ENCODE measurements at places on chromosomes 6 and 20. TPM values are rescaled to one million over a fixed set of nuclear protein-coding genes. Genes with fewer than 3 reads are reported as not detected.

The GJA10 gene
- total RNA-seq, result not detected

The ZSCAN16 gene
- 4.2 TPM for total RNA-seq

- DNase-seq, result no peak
Measured at GRCh38 chr20:16432466-16433292, 140.6 kb downstream of the KIF16B start.

DNA sequence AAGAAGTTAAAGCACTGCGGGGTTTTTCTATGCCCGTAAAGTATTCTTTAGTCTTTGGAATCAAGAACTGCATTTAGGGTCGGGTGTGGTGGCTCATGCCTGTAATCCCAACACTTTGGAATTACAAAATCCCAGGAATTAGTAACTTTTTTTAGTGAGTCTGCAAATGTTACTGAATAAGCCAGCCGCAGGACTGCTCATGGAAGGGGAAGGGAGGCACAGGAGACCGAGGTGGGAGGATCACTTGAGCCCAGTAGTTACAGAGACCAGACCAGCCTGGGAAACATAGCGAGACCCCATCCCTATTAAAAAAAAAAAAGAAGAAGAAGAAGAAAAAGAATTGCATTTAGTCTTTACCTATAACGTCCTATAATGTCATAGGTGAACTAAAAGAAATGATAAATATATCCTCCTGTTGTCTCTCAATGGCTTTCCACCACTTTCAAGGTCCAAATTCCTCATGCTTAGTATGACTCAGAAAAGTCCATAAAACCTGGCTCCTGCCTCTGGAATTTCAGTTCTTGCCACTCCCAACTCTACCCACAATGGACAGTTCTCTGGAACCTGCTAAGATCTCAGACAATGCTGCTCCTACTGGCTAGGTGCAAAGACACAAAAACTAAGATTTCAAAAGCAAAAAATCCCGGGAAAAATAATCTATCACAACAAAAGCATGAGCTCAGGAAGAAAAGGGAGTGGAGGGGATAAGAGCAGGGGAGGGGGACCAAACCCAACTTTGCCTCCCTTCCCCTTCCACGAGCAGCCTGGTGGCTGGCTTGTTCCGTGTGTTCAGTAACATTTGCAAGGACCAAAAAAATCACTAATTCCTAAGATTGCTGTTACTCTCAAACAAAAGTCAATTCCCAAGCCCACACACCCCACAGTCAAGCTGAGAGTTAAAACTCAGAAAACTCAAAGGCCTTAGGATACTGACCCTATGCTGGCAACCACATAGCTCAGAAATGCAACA is 39.0 kb downstream of the B4GALT5 start:
- peak; percentile 78 for DNase-seq

DNA sequence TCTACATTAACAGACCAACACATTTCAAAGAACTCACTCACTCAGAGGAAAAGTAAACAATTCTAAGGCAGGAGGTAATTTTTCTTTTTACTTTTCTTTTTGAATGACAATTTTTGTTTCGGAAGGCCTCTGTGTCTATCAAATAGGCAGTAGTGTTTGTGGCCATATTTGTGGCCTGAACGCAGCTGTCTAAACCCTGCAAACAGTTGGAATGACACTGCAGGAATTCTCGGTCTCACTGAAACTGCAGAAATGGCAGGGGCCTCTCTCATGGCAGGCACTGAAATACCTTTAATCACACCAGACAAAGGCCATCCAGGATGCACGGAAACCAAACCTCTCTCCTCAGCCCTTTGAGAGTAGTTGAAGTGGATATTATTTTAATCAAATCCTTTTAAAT is 30.4 kb downstream of the FYN start:
- DNase-seq, result peak; percentile 70

GRCh38 chr20:62740286-62741141 is 31.9 kb downstream of the NTSR1 start:
- DNase-seq, result peak; percentile 100

DNA sequence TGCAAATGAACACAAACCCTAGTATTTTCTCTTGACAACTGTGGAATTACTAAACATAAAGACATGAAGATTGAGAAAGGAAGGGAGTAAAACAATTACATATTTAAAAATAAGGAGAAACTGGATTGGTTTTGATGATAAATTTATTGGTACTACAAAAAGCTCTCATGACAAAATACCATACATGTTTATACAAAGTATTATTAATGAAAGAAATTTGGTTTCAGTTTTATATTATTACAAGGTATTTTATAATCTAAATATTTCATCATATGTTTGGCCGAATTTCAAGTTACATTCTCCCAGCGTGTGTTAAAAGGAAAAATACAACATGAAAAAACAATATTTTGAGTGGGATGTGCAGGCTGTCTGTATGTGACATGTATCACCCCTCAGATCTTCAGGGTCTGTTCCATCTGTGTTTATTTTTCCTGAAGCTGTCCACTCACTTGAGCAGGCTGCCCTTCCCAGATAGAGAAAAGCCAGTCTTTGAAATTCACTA is 568.4 kb downstream of the NKAIN2 start:
- no peak for DNase-seq

- DNase-seq, result no peak
Measured at GRCh38 chr6:146847426-146847825, 248.7 kb downstream of the ADGB start.

DNA sequence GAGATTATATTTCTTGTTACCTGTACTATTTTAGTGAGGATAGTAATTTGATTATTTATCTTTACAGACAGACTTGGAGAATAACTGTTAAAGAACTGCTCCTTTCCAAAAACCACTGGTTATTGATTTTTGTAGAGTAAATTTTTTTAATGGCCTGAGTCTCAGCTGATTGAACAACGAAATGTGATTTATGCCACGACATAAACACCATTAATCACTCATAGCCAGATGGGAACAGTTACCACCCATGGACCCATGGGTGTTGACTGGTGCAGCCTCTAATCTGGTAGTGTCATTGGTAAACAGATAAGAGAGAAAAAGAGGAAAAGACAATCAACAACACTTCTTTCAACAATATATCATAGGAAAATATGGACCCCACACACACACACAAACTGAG is 101.4 kb upstream of the BEND6 start:
- no peak for DNase-seq

GRCh38 chr6:134175532-134176263 is 123.3 kb upstream of the SLC2A12 start:
- peak; percentile 87 for DNase-seq

The ASIP gene
- total RNA-seq, result not detected

- DNase-seq, result no peak
Measured at GRCh38 chr20:23669327-23669726, 19.5 kb downstream of the CST4 start.

- no peak for DNase-seq
Measured at GRCh38 chr6:79874531-79875134, 72.7 kb downstream of the ELOVL4 start.

The OR2J3 gene
- not detected for total RNA-seq

The CTSZ gene
- total RNA-seq, result 586 TPM

DNA sequence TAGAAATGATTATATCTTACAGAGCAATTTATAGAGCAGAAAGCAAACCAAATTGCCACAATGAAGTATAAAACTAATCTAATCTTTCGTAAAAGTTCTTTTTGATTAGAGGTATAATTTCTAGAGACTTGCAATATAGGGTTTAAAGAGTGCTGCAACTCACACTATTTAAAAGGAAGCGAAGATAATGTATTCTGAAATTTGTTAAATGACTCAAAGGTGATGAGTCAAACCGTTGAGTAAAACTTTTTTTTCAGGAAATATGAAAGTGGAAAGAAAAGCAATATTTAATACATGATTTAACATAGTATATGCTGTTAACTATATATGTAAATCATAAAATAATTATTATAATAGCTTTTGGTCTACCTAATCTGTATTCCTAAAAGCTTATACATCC is 133.6 kb downstream of the SYNE1 start:
- DNase-seq, result peak; percentile 34

The TMEM151B gene
- not detected for total RNA-seq

All from RPMI7951 (cell line).